ENCODE measurements at places on chromosomes 6 and 20.

- DNase-seq: no peak
Measured at GRCh38 chr20:59670786-59671492, 66.6 kb downstream of the PHACTR3 start.

DNA sequence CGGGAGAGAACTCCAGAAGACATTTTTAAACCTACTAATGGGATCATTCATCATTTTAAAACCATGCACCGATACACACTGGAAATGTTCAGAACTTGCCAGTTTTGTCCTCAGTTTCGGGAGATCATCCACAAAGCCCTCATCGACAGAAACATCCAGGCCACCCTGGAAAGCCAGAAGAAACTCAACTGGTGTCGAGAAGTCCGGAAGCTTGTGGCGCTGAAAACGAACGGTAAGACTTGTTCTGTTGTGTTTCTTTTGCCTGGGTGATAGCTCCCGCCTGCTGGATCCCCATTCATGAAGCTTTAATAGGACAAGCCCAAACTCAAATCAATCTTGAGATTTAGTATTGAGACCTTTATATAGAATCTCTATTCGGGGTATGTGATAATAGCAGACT, 4.2 kb downstream of the TNFAIP3 start:
- DNase-seq: no peak

DNA sequence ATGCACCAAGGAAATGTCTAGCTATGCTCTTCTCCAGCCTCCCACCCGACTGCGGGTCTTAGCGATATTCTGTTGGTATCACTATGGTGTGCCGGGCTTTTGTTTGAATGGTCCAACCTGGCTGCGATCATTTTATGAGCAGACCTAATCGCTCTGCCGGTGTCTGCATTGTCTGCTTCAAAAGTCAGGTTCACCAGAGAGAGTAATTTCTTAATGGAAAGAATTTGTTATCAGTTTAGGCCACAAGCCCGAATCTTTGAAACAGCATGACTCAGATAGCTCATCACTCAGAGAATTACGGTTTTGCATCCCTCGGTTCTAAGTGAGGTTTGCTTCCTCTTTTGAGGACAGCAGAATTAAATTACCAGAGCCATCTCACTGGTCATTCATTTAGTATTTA, 521.0 kb upstream of the ARID1B start:
- no peak for DNase-seq

DNA sequence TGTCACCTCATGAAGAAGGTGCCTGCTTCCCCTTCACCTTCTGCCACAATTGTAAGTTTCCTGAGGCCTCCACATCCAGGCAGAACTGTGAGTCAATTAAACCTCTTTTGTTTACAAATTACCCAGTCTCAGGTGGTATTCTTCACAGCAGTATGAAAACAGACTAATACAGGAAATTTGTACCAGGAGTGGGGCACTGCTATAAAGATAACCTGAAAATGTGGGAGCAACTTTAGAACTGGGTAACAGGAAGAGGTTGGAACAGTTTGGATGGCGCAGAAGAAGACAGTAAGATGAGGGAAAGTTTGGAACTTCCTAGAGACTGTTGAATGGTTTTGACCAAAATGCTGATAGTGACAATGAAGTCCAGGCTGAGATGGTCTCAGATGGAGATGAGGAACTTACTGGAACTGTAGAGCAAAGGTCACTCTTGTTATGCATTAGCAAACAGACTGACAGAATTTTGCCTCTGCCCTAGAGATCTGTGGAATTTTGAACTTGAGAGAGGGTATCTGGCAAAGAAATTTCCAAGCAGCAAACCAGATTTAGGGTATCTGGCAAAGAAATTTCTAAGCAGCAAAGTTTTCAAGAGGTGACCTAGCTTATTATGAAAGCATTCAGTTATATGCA, 23.5 kb upstream of the COL21A1 start:
- DNase-seq: no peak

- peak; percentile 80 for DNase-seq
Measured at GRCh38 chr6:16964553-16965499, 137.0 kb upstream of the STMND1 start.

DNA sequence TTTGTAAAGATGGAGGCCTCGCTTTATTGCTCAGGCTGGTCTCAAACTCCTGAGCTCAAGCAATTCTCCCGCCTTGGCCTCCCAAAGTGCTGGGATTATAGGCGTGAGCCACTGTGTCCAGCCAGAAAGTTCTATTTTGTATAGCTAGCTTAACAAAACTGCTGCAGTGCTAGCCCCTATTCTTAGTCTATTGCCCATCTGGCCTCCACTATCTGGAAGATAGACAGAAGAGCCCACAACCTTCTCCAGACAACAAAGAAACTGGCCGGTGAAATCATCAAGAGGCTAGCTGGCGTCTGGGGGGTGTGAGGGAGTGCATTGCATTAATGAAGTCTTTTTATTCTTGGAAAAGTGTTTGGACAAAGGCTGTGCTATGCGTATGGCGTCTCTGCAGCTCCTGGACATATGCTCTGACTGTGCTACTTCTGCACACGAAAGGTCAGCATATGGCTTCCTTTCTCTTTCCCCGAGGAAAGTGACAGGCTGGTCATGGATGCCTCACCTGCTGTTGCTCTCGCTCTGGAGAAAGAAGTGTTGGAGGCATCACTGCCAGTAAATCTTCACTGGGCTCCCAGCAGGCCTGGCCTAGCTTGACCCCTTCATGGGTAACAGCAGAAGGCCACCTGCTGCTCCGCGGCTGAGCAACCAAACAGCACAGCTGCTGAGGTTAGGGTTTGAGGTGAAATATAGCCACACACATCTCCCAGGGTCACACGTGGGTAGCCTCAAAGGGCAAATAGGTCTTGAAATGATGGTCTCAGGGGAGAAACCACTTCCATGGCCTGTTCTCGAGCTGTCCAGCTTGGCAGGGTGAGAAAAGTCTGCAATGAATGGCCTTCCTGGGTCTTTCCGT, 95.1 kb upstream of the IYD start:
- peak; percentile 35 for DNase-seq

- DNase-seq: peak; percentile 86
Measured at GRCh38 chr6:37171970-37172812, 2.2 kb downstream of the PIM1 start.

DNA sequence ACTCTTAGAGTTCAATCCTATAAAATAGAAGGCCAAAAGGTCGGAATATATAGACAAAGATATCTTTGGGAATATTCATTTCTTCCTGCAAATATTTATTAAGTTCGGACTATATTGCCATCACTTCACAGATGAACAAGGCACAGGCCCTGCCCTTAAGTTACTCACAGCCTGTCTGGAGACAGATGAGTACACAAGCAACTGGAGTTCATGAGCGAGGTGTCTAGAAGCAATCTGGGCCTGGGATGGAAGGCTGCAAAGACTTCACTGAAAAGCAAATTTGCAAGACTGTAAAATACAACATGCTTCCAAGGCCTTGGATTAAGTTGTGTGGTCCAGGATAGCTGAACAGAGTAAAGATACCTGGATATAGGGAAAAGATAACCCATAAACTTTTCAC, 56.7 kb upstream of the CEP85L start:
- no peak for DNase-seq

GRCh38 chr6:168050881-168051586, 28.0 kb downstream of the FRMD1 start:
- no peak for DNase-seq

DNA sequence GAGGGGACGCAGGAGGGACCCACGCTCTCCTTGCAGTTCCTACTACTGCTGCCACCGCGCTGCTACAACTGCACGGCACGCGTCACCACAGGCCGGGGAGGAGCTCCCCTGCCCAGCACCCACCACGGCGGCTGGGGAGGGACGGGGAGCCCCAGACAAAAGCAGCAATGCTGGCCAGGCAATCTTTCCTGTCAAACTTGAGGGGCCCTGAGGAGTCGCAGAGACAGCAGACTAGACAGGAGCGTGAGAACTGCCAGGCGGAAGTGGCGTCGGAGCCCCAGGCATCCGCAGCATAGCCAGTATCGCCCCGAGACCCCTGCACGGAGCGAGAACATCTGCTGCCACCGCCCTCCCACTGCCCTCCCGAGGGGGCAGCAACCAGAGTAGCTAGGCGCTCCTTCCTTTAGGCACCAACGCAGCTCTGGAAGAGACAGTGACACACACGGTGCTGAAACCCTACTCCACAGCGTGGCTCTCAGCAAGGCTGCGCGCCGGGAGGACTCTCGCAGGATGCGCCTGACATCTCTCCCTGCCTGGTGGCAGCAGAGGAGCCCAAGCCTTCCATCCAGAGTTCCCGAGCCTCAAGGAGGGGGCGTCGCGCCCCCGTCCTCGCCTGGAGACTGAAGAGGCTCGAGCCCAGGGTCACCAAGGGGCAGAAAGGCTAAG, 2.2 kb downstream of the TAF4 start:
- no peak for DNase-seq

GRCh38 chr20:13245250-13245723, 24.2 kb downstream of the ISM1 start:
- no peak for DNase-seq

DNA sequence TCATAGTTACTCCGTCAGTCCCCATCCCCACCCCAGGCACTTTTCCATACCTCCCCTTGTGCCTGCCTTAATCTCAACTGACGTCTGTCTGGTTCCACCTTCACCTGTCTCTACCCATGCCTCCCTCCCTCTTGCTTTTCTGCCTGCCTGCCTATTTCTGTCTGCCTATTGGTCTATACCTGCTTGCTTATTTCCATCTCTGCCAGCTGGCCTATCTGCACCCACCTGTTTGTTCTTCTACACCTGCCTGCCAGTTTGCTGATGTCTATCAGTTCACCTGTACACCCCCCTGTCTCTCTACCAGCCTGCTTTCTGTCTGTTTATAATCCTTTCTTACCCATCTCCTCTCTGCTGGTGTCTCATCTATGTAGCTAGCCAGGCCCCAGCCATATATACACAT, 87.5 kb downstream of the RALGAPA2 start:
- DNase-seq: peak; percentile 83

- DNase-seq: no peak
Measured at GRCh38 chr6:143615785-143616184, 62.0 kb upstream of the PHACTR2 start.

- DNase-seq: no peak
Measured at GRCh38 chr6:68701159-68701558, 66.1 kb downstream of the ADGRB3 start.

DNA sequence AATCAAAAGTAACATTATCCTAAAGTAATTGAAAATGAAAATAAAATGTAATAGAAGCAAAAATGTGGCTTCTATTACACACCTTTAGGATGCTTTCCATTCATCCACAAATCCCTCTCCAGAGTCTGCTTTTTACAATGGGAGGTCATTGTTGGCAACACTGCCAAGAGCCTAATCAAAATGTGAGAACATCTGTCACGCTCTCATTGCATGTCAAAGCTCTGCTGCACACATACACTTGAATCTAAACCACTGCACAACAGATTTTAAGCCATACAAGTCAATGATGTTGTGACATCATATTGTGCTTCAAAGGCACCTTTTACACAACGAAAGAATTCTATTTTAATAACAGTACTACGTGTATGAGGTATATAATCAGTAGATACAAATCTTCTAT, 82.1 kb downstream of the PREP start:
- no peak for DNase-seq

DNA sequence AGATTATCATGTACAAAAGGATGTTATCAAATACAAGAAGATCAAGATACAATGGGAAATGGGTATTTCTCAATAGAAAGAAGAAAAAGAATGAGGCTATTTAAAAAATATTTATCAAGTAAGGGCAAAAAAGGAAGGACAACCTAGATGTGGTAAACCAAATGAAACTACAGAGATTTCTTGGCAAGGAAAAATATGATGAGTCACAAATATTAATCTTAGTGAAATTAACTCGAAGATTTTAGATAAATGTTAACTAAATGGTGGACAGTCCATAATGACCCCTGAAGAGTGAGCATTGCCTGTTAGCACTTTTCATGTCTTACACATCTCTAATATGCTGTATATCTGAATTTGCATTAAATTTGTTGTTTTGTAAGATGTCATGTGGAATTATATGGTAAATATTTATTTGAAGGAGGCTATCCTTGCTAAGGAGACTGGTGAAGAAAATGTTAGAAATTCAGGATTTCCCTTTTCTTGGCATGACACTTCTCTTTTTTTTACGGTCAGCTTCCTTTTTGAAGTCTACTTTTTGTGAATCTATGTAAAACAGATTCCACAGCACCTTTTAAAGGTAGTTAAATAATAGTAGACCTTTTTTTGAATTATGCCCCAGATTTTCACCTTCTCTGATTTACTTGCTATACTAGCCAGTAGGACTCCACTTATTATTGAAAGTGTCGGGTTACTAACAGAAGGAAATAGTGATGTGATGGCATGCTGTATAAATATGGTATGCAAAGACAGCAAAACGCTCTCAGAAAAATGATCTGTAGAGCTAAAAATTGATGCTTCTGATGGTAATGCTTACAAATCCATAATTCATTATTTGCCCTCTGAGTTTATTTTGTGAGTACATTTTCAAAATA, 120.5 kb downstream of the HIVEP1 start:
- DNase-seq: no peak

GRCh38 chr6:154138793-154139192, 99.8 kb downstream of the OPRM1 start:
- DNase-seq: no peak

- DNase-seq: no peak
Measured at GRCh38 chr6:33040157-33040556, 30.8 kb upstream of the HLA-DOA start.

GRCh38 chr20:7189231-7189630, 421.7 kb downstream of the BMP2 start:
- DNase-seq: no peak

DNA sequence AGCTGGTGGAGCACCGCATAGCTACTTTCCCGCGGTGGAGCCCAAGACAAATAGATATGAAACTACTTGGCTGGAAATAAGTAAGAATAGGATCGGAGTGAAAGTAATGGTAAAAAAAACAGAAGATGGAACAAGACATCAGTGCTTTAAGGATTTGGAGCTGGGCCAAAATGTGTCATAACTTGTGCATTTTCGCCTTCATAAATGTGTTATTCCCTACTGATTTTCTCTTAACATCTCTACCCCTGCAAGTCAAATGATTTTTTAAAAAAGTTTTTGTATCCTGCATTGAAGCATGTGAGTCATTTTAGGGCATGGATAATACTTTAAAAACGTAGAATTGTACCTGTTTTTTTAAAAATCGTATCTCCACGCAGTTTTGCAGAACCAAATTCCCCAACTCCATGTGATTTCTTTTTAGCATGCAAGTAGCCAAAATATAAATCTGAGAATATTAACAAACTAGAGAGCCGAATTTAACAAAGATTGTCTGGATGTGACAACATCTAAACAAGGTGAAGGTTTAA, 882 bp upstream of the FAM184A start:
- DNase-seq: no peak

- DNase-seq: no peak
Measured at GRCh38 chr20:48139262-48140041, 354.2 kb upstream of the SULF2 start.

GRCh38 chr6:5202206-5202605, 58.5 kb downstream of the LYRM4 start:
- DNase-seq: no peak

GRCh38 chr6:21323577-21323976, 270.0 kb upstream of the SOX4 start:
- DNase-seq: no peak

DNA sequence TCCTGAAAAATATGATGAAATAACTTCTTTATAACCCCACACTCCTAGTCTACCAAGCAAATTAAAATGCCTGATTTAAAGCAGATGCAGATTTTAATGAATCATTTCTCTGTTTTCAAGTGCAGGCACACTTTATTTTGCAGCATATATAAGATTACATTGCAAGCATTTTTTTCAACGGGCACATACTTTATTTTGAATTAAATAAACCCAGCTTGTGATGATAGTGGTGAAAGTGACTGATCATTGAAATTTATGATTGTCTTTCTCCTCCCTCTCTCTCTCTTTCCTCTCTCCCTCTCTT, 12.2 kb upstream of the MOXD1 start:
- no peak for DNase-seq
